Gastrocnemius medialis (tissue), 4 donors: ENCODE measurements at places on chromosomes 2 and 18.
A peak's percentile ranks its signal among the peaks of the same experiment; 100 is the strongest.

DNA sequence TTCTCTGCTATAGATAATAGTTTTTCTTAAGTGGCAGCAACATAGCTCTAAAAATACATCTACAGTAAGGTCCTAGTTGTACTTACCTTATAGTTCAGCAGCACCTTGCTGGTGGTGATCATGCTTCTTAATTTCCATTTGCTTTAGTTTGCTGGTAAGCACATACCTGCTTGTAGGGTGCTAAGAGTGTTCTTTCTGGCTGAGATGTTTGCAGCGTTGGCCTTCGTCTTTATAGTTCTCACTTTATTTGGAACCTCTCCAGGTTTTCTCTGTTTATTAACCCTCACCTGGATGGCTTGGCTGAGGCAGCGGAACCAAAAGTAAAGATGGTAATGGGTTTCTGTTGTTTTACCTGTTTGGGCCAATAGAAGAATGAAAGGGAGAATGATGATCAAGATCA, 123.6 kb upstream of the EFEMP1 start:
- DNase-seq, result no peak

GRCh38 chr2:70460333-70460732, 93.3 kb downstream of the TGFA start:
- no peak for DNase-seq

DNA sequence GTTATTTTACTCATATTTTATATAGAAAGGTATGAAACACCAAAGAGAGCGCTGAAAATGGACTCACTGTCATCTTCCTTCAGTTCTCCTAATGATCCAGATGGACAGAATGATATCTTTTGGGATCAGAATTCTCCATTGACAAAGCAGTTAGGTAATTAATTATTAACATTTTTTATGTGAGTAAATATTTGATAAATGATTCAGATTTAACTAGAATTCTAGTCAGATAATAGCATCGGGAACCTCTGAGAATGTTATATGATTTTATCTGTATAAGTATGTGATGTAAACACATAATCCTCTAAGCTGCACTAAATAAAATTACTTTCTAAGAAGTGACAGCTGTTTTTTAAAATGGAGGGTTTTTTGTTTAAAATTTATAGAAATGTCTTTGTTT, 2.0 kb downstream of the ETAA1 start:
- no peak for DNase-seq

DNA sequence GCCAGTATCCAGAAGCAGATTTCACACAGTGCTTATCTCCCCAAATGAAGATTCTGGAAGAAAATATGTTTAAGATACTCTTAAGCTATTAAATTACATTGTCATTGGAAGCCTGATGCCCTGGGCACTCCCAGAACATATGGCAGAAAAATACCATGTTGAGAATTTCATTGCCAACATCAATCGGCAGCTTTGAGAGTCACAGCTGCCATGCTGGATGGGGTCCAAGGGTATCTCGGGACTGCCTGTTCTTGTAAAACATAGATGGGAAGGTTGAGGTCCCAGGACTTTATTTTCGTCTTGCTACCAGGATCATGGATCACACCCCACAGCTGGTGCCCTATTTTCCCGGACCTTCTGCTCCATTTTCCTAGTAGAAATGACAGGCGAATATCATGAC, 632.5 kb downstream of the SUCLG1 start:
- no peak for DNase-seq

DNA sequence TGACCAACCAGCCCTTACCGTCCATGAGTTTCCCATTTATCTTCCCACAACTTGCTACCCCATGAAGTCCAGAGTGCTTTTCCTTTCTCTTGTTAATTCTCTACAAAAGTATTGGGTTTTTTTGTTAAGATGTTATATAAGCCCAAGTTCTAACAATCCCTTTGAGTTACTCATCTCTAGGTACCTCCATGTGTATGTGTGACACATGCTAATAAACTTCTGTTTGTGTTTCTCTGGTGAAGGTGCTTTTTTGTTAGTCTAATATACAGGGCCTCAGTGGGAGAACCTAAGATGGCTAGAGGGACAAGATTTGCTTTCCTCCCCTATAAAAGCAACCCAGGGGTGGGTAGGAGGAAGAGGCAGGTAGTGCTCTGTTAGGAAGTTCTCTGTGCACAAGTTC, 31.8 kb upstream of the RMDN2 start:
- no peak for DNase-seq

DNA sequence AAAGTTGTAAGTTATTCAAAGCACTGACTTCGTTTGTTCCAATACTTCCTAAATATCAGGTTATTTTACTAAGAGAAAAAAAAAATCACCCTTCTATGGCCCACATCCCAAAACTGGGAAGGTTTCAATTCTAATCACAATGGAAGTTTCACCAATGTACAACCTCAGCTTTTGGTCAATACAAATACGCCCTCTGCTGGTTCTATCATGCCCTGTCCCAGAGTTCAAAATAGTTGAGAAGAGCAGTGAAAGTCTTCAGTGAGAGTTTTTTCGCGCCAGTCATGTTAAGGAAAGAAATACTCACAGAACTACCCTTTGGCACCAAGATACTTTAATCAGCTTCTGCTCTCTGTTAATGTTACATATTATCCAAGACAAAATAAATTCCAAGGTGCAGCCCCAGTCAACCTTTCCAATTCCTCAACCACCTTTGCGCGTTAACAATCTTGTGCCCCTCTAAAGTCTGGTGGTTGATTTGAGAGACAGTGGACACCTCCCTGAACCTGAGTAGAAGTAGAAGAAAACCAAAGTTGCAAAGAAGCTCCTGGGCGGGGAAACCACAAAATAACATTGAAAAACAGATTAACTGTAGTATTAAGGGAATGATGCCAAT, 59.9 kb downstream of the SUMO1 start:
- DNase-seq, result peak; percentile 22

DNA sequence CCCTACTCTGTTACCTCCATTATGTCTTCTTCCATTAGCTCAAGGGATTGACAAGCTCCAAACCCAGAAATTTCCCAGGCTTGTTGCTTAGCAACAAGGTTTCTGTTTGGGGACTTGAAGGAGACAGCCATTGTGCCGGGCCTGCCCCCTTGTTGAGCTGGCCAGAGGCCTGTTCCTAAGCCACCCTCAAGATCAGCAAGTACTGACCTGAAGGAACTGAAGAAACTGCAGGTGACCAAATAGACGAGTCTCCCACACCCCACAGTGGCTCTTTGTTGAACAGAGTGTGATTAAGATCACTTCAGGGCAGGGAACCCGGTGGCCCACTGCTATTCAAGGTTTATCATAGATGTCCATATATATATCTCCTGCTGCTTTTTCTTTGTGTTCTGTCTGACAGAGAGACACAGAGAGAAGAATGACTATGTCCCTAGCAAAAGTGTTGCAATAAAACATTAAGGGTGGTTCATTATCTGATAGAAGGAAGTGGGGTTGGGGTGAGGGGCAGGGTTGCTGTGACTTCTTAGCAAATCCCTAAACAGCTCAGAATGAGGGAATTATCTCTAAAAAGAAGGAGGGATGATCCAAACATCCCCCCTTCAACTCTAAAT, 69.2 kb downstream of the RNF144A start:
- no peak for DNase-seq

DNA sequence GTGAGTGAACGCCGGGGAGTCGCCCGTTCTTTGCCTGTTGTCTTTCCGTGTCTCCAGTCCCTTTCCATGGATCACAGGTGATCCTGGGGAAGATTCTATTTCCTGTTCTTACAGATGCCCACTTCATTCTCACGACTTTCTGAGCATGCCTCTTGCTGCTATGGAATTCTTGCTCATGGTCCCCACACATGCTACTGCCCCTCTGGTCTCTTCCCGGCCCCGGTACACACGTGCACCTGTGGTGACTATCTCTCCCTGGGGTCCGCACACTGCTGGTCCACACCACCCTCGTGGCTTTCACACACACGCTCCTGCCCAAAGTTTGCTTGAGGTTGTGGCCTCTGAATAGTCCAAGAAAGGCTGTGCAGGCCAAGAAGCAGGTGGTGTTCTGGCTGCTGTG, 67.9 kb upstream of the ALKAL2 start:
- no peak for DNase-seq

DNA sequence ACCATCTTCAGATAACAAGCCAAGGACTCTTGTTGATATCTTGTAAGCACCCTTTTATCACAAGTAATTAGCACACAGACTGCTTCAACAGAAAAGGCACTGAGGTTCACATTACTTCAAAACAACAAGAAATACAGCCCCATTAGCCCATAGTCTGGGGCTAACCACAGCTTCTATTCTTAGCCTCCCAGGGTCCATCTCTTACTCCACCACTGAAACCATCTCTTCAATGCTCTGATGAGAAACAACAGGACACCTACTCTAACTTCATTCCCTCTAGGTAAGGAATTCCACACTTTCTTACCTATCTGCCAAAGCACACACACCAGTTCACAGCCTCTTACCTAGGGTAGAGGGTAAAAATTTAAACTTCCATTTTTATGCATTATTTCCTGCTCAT, 26.4 kb upstream of the CYTIP start:
- no peak for DNase-seq

GRCh38 chr2:239291475-239292350, 109.1 kb downstream of the HDAC4 start:
- peak; percentile 3 for DNase-seq

GRCh38 chr2:117979911-117980701, 33.8 kb downstream of the CCDC93 start:
- no peak for DNase-seq

DNA sequence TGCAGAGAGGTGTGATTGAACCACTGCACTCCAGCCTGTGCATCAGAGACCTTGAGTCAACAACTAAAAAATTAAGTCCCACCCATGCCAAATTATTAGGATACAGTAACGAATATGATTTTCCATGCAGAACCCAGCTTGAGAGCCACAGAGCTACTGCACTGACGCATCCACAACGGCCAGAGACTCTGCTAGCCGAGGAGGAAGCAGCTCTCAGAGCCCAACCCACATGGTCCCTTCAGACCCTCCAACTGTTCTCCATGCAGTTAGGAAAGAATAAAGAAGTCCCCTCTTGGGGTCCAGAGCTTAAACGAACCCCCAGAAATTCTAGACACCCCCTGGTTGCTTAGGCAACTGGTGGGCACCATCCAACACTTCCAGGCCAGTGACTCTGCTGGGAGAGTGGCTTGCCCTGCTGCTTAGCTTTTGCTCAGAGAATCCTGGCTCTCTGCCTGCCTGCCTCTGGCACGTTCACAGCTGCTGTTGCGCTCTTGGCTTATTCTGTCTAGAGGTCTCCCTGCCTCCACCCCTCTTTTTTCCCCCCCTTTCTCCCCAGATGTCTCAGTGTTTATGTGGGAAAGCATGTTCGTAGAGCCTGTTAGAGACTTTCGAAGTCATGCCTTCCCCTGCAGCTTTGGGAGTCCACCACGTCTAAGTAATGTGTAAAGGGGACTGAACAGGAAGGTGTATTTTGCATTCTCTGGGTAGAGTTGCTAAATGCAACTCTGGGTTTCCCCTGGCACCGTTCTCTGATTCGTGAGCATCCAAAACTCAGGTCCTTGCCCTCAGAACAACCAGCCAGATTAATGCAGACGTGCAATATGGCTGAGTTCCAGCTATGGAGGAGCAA, 26.0 kb upstream of the SP3 start:
- DNase-seq, result peak; percentile 66

- no peak for DNase-seq
Observed at GRCh38 chr18:4130734-4131719, 324.1 kb downstream of the DLGAP1 start.

DNA sequence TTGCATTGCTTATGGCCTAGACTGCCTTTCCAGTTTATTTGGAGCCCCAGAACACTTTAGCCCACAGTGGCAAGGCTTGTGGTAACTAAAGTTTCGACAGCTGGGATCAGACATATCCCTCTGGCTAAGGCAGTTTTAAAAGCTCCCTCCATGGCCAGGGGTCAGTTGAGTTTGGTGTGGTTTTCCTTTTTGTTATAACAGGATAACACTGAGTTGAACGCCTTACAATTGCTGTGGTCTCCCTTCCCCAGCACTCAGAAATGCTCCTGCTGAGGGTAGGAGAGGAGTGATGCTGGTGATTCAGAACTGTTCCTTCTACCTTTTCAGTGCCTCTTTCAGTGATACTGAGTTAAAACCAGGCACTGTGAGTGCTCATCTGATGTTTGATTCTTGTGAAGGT, 182.6 kb downstream of the GULP1 start:
- no peak for DNase-seq

- no peak for DNase-seq
Observed at GRCh38 chr2:84919885-84920580, 14.6 kb downstream of the TMSB10 start.

DNA sequence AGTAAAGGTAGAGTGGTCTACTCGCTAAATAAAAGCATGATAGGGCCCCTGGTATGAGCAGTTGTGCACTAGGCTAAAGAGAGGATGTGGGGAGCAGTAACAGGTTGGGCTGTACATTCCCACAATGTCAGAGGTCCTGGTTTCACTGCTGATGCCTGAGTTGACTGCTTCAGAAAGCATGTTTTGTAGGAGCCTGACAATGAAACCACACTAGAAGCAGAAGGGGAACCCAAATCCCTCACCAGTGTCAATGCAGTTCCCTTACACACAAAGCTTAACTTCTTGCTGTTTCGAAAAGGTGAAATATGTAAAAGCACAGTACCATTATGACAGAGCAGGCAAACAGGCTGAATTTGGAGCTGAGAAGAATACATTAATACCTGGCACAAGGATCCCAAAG, 291.7 kb upstream of the KYNU start:
- DNase-seq, result no peak
